Activated naive CD8-positive, alpha-beta T cell treated with anti-CD3 and anti-CD28 coated beads for 36 hours (primary cell): ENCODE measurements at places on chromosomes 2 and 18. TPM values are rescaled to one million over a fixed set of nuclear protein-coding genes. Genes with fewer than 3 reads are reported as not detected.

The C2orf92 gene
- total RNA-seq: 6.1 TPM

DNA sequence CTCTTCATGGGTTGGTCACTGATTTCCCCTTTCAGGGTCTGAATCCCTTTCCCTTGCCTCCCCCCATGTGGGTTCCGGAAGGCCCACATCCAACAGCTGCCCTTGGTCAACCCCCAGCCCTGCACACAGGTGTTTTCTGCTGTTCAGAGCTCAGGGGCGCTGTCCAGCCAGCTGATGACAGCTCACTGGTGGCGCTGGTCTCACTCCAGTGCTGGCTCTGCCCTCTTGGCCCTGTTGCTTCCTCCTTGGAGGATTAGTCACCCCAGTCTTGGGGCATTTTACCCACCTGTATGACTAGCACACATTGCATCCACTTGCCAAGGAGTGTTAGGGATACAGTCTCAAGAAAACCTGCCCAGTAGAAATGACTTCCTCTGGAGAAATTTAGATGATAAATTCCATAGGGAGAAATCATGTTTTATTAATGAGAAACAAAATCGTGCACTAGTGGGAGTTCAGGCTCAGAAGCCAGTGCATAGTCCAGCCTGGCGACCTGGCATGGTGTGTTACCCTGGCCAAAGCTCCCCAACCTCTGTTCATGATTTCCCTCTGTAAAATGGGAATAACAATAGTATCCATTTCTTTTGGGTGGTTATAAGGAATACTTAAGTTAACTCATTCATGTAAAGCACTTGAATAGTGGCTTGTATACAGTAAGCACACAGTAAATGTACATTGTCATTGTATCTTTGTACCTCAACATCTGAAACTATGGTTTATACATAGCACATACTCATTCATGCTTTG is 21.6 kb downstream of the CRIM1 start:
- no peak for DNase-seq

- DNase-seq: no peak
Measured at GRCh38 chr2:59462422-59463197, 1090.8 kb downstream of the BCL11A start.

DNA sequence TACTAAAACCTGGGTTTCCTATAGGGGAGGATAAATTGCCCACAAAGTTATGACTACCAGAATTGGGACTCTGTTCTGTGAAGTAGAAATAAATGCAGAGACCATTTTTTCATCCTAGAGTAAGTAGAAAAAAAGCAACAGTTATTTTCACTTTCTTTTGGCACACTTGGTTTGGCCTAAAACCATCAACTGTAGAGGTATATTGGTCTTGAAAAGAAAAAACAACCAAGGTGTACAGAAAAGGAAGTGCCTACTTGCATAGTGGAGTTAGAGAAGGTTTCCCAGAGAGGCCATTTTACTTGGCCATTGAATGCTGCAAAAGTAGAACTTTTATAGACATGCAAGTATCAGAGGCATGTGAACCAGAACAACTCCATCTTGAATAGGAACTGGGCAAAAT is 89.4 kb upstream of the TACR1 start:
- no peak for DNase-seq

The ASPRV1 gene
- total RNA-seq: 0.74 TPM

- DNase-seq: no peak
Measured at GRCh38 chr2:200172944-200173581, 133.4 kb upstream of the SPATS2L start.

- DNase-seq: no peak
Measured at GRCh38 chr2:240189686-240190085, 49.2 kb upstream of the OTOS start.

DNA sequence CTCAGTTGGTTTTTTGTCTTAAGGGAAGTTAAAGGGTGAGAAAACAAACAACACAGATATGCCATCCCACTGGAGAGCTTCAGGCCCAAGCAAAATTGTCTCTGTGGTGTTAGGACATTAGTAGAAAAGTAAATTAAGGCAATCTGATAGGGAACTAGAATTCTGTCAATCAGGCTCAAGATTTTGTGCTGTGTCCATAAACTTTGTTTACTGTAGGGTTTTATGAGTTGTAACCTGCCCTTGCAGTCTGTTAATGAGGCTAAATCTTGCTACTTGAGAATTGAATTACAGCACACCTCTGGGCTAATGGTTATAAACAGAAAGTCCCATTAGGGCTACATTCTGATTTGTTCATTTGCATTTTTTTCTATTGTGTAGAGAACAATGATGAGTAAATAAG is 78.0 kb upstream of the OTX1 start:
- DNase-seq: no peak

DNA sequence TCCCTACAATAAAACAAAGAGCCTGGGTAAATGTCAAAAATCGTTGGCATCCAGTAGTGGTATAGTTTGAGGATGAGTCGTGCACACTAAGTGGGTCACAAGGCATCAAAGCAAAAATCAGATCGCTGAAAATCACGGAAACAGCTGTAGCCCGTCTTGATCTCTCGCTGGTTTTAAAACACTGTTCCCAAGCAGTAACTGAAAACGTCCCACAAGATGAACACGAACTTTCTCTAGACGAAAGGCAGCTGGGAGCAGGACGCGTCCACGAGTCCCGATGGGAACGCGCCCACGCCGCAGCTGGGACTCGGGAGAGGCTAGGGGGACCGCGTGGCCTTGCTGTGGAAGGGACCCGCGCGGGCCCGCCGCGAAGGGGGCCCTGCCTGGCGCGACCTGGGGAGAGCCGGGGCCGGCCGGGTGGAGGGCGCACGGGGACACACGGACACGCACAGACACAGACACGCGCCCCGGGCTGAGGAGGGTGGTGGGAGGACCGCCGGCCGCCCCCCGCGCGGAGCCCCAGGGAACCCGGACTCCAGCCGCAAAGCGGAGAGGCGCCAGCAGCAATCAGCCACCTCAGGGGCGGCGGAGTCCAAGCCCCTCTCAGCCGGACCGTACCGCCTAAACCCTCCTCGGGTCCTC is 651 bp downstream of the STK17B start:
- DNase-seq: no peak

- peak; percentile 14 for DNase-seq
Measured at GRCh38 chr2:152098496-152099366, at the start of gene CACNB4. Gene CACNB4 (minus strand): TSS chr2:152099044.

DNA sequence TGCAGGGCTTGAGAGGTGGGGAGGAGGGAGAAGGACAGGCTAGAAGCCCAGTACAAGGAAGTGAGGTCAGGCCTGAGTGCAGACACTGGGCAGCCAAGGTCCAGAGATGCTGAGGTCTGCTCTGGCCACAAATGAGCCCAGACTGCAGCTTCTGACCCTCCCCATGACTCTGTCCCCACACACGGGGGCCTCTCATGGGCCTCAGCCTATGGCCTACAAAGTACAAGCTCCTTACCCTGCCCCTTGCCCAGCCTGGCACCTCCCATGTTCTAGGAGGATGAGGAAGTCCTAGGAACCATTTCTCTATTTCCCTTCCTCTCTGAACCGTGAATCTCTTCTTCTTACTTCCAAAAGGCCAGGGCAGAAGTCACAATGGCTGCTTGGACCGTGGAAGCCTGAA is 193.8 kb downstream of the ANKRD30B start:
- DNase-seq: no peak

DNA sequence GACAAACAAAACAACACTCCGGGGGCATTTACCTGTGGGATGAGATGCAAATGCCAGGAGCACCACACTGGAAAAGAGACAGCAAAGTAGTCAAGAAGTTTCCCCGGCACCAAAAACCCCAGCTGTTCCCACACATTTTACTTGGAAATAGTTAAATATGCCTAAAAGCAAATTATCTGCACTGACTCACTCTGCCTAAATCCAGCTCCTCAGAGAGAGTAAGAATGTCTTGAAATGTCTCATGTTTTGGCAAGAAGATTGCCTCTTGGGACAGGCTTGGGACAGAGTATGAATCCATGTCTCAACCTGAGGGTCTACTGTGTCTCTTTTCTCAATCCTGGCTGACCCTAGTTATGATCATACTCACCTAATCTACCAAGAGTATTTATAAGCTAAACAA is 87.5 kb upstream of the RIOK3 start:
- no peak for DNase-seq

DNA sequence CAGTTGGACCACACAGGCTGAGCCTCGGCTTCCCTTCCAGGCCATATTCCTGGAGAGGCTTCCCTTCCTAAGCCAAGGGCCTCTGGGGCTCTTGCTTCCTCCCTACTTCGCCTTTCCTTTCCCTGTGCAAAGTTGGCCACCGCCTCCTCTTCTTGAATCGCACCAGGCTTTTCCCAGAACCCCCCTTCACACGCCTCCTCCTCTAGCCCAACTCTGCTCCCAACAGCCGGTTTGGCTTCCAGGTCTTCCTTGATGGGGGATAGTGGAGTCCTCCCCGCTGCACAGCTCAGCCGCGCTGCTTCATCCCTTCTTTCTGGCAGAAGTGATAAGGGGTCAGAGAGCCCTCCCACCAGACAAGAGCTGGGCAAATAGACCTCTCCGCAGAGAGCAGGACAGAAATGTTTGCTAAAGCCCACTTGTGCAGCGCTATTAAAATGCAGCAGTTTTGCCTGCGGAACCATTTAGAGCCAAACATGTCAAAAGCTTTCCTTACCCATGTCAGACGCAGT is 56.4 kb downstream of the SNORC start:
- no peak for DNase-seq

DNA sequence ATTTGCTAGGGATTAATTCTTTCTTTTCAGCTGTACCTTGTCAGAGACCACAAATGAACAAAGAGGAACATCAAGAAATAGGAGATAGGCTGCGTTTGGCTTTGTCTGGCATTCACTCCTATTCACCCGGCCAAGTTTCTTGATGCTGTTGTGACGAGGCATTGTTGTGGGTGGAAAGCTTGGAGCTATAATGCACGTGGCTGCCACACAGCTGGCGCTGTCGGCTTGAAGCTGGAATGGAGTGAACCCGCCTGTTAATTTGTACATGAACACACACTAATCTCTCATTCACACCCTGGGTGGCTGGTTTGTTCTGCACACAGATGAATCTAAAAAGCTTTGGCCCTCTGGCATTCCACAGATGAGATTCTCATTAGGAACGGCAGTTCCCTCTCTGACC is 274.9 kb upstream of the GYPC start:
- no peak for DNase-seq

DNA sequence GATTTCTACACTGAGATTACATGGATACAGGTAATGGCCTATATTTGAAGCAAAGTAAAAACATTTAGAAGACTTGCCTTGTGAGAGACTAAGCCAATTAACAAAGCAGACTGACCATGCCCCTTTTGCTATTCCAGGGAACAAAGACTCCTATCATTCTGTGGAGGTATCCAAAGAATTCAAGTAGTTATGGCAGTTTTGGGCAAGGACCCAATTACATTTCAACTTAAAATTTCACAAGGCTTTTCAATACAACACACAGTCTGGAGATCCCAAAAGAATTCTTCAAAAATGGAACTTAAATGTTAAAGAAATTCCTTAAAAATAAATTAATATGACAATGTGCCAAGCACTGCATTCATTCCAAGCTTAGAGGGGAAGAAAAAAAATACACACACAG is 109.2 kb upstream of the CHRNA1 start:
- no peak for DNase-seq

GRCh38 chr18:62992877-62993365 is 277.6 kb downstream of the PHLPP1 start:
- DNase-seq: no peak

GRCh38 chr2:73593680-73594079 is 48.5 kb downstream of the NAT8 start:
- no peak for DNase-seq

The CLHC1 gene
- total RNA-seq: 5.8 TPM

GRCh38 chr2:20486571-20486970 is 39.7 kb downstream of the RHOB start:
- DNase-seq: no peak

The SCYGR4 gene
- not detected for total RNA-seq

- no peak for DNase-seq
Measured at GRCh38 chr18:23452347-23452727, 750 bp upstream of the RIOK3 start.

GRCh38 chr2:218960309-218961165 is 1.1 kb downstream of the CDK5R2 start:
- no peak for DNase-seq
